ENCODE measurements at places on chromosomes 16 and 17. TPM values are rescaled to one million over a fixed set of nuclear protein-coding genes. Genes with fewer than 3 reads are reported as not detected.

The TMEM100 gene
- total RNA-seq = not detected

The ZNF668 gene
- total RNA-seq = 18.1 TPM

The SMPD3 gene
- 0.24 TPM for total RNA-seq

The MT1X gene
- total RNA-seq = 192 TPM

The ZNF18 gene
- 7.5 TPM for total RNA-seq

The MYO15A gene
- total RNA-seq = 0.23 TPM

Data from activated T-cell treated with anti-CD3 and anti-CD28 coated beads, Interleukin-2, amount 50 U/mL, for 4 hours (primary cell).